Liver (tissue), 10 donors: ENCODE measurements at places on chromosomes 4 and X. TPM values are rescaled to one million over a fixed set of nuclear protein-coding genes. Genes with fewer than 3 reads are reported as not detected.

The RAB9A gene
- total RNA-seq, result 9.0 TPM

The AMTN gene
- total RNA-seq, result not detected

The BEX5 gene
- total RNA-seq, result 0.09 TPM

The COPS4 gene
- 18.7 TPM for total RNA-seq

The CT45A7 gene
- total RNA-seq, result not detected

The RHOXF2 gene
- total RNA-seq, result not detected

The RRH gene
- total RNA-seq, result 0.05 TPM

The TMSB15C gene
- total RNA-seq, result 0.17 TPM
